ENCODE measurements at places on chromosomes 1 and 21.

- no peak for DNase-seq
Measured at GRCh38 chr1:67537667-67538018, 107.4 kb upstream of the SERBP1 start.

DNA sequence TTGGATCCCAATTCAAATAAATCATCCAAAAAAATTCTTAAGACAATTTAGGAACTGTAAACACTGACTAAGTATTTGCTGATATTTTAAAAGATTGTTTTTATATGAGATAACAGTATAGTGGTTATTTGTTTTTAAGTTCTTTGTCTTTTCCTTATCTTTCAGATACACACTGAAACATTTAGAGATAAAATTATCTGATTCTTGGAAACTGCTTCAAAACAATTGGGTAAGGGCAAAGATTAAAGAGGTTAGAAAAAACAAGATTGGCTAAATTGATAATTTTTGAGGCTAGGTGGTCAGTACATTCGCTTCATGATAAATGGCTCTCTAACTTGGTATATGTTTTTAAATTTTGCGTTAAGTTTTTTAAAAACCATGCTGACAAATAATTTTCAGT, 117.3 kb downstream of the PSMG1 start:
- DNase-seq = no peak

- no peak for DNase-seq
Measured at GRCh38 chr1:176142973-176143372, 64.1 kb downstream of the COP1 start.

DNA sequence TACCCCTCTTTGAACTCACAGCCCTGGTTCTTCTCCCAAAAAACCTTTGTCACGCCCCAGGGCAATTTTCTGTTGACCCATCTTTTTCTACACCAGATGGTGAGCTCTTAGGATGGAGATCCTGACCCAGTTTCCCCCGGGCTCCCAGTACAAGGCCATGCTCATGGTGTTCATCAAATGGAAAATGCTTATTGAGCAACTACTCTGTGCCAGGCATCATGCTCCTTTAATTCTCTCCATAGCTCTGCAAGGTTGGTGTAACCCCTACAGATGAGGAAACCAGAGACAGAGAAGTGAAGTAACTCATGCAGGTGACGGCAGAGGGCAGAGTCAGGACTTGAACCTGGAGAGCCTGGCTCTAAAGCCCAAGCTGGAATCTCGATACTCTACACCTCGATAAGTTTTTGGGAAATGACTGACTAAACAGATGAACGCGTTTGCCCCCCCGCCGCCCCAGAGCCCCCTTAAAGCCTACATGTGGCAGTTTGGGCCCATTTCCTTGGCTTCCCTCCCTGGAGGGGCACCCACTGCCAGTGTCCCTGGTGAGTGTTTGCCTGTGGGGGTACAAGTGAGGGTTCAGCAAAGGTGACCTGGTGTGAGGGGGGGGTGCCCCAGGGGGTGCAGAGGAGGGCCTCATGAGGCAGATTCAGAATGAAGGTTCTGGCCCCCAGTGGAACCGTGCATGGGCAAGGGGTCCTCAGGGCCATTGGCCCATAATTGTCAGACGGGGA, 30.2 kb upstream of the RUNX3 start:
- DNase-seq = no peak

- no peak for DNase-seq
Measured at GRCh38 chr1:164712131-164713036, 153.4 kb downstream of the PBX1 start.

DNA sequence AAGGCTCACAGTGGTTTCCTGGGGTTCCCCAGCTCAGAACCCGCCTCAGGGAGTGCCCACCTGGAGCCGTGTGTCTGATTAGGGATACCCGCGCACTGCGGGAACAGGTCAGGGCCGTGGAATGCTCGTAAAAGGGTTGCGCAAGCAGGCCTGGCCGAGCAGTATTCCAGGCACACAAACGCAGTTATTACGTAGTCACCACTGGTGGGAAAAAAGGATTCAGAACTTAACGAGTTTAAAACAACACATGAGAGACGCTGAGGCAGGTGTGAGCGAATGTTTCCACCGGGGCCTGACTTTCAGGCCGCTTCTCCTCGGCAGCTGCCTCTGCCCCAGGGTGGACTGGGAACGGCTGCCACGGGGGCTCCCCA, 18.2 kb downstream of the PLCH2 start:
- no peak for DNase-seq

DNA sequence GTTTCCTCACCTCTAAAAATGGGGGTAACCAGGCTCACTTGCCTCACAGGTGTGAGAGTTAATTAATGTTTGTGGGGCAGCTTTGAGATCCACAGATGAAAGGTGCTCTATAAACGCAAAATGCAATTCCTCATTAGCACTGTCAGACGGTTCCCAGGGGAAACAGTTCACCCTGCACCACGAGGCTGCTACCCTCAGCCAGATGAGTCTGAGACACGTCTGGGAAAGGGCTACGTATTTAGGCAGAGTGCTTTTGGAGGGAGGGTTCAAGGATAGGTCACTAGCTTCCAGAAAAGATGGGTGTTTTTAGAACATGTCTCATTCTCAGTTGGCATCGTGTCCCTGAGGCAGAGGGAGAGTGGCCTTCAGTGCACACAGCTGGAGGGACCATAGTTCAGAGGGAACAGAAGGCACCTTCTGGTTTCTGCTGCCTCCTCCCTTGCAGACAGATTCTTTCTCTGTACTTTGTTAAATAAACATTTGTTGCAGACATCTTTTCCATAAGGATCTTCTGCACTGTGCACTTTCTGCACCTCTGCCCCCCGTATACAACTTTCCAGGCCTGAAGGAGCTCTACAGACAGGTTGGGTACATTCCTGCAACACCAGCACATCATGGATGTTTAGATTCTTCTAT, 139.9 kb downstream of the CLIC6 start:
- no peak for DNase-seq

DNA sequence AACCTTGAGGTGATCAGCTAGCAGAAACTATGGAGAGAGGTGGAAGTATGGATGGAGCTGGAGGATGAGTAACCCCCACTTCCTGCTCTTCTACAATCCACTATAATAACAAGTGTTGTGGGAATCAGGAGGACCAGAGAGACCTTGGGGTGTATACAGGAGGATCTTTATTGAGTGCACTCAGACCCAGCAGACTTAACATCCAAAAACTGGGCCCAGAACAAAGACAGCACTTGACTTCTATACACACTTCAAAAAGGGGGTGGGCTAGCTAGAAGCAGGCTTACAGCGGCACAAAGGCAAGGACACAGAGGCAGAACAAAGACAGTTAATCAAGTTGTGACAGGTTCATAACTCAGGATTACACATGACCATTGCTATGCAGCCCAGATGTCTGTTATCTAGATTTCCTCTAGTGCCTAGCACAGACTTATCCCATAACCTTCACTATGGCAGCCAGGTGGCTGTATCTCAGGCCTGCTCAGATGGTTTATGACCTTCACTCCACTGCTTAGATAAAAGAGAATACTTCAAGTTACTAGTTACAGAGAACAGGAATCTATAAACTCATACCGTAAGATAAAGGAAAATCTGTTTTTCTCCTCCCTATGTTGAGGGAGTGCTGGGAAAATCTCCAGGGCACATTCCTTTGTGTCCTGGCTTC, 36.1 kb upstream of the PADI2 start:
- no peak for DNase-seq

DNA sequence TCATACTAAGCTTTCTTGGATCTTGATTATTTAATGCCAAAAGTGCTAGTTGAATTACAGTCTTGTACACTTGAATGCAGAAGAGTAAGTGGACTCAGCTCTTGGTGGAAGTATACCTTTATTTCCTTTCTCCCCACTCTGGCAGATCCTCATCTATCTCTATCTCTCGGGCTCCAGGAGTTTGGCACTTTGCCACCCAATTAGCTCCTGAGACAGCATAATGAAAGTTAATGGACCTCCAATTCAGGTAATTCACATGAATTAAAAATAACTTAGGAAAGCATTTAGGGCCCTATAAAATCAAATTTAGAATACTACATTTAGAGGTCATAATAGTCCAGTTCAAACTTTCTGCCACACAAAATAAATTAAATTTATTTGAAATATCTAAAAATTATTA, 67.4 kb downstream of the OLFM3 start:
- DNase-seq = no peak

GRCh38 chr1:45014321-45015028, 2.4 kb downstream of the UROD start:
- peak; percentile 73 for DNase-seq

DNA sequence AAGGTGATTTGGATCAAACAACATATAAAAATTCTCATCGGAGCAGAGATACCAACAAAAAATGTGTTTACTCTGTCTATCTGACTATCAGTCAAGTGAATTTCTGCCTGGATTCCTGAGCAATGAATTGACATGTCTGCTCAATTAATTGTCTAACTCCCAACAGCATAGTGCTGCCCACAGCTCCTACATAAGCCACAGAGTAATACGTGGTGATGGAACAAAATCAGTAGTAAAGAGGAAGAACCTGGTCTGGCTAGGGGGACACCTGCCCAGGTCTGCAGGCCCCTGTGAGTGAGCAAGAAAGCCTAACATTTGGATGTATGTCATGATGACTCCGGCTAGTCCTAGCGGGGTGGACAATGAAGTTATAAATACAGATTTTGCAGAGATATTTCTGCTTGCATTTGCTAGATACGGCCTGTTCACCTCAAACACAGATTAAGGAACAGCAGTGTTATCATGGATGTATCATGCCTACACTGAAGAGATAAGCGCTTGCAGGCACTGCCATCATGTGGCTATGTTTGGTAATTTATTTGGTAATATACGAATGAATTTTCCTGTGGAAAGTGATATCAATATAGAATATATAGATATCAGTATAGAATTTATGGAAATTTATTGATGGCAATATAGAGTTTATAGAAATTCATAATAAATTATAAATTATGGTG, 69.6 kb upstream of the LRRC8B start:
- peak; percentile 46 for DNase-seq

- DNase-seq = no peak
Measured at GRCh38 chr21:41559658-41560631, 52.0 kb upstream of the TMPRSS2 start.

DNA sequence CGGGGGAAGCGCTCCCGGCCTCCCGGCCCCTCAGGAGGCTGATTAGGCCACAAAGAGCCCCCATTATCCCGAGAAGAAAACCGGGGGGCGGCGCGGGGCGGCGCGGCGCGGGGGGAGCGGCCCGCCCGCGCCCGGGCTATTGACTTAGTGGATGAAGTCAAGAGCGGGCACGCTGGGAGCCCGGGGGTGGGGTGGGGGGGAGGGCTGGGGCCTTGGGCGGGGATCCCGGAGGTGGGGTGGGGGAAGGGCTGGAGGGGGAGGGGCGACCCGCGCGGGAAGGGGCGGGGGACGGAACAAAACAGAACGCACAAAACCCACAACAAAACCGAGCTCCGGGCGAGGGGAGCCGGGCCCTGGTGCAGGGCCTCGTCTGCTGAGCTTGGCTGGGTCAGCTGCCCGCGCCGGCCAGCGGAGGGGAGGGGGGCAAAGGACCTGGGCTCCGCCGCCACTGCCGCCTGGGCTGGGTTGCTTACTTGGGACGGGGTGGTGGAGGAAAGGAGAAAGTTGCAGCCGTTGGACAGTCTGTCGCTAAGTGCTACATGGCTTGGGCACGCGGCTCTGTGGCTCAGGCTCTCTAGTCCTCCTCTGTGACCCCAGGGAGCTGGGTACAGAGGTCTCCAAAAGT, 16.3 kb downstream of the PAX7 start:
- no peak for DNase-seq

GRCh38 chr1:175015243-175015642, 8.0 kb downstream of the MRPS14 start:
- DNase-seq = no peak

GRCh38 chr1:222202831-222203230, 345.1 kb downstream of the HHIPL2 start:
- DNase-seq = no peak

DNA sequence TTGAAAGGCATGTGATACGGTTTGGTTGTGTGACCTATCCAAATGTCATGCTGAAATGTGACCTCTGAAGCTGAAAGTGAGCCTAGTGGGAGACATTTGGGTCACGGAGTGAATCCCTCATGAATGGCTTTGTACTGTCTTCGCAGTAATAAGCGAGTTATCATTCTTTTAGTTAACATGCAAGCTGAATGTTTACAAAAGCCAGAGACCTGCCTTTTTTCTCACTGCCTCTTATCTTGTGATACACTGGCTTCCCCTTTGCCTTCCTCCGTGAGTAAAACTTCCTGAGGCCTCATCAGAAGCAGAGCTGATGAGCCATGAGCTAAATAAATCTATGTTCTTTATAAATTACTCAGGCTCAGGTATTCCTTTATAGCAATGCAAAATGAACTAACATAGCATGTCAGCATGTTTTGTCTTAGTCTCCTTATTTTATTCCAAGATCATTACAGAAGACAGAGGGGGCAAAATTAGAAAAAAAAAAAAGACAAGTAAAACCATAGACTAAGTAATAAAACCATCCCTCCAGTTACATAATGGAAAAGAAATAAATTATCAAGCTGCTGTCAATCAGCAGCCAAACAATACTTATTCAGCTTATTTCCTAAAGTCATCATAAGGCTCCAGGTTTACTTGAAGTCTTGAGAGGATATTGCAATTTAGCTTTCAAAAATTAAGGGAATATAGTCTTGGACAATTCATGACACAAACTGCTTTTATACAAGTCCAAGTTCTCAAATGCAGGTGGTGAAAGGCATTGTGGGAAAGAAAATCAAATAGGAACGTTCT, 12.1 kb downstream of the RGS18 start:
- no peak for DNase-seq

DNA sequence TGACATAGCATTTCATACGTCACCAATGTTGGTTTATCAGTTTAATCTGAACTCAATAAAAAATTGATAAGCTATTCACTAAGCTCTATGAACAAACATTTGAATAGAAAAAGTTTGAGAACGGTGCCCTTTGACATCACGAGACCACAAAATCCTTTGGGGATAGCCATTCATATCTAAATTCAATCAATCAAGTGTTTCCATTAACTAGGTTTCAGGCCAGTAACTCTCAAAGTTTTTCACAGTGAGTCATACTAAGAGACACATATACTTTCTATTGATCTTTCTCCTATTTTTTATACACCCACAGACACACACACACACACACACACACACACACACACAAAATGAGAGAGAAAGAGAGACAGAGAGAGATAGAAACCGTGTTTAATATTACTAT, 235.4 kb upstream of the SNX7 start:
- no peak for DNase-seq

DNA sequence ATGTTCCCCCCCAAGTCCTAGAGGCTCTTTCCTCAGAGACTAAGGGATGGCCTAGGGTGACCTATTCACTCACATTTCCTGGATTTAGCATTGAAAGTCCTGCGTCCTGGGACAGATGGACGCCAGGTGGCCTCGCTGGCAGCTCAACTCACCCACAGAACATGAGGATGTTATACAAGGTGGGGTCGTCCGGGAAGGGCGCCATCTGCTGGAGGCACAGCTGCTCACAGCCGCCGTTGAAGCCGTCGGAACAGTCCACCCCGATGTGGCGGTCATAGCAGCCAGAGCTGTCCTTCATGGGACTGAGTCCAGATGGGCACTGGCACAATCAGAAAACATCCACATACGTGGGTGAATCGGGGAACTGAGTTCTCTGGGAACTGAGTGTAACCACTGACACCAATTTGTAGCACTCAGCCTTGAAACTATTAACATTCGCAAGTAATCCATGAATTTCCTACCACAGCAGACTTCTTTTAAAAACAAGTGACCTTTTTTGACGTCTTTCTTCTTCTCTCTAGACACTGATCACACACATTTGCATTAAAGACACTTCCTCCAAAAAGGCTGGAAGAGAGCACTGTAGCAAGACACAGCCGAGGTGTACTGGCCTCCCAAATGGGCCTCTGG, 215.4 kb downstream of the ASTN1 start:
- DNase-seq = peak; percentile 5

GRCh38 chr1:52925571-52926005, 1.5 kb upstream of the SCP2 start:
- no peak for DNase-seq
